ENCODE measurements at places on chromosomes 5 and 9. TPM values are rescaled to one million over a fixed set of nuclear protein-coding genes. Genes with fewer than 3 reads are reported as not detected.

Gene SHISAL2B
- total RNA-seq: 0.51 TPM

- no peak for DNase-seq
Observed at GRCh38 chr9:589723-590122, 251.8 kb upstream of the DMRT1 start.

- DNase-seq: no peak
Observed at GRCh38 chr5:54644226-54644625, 126.7 kb downstream of the SNX18 start.

DNA sequence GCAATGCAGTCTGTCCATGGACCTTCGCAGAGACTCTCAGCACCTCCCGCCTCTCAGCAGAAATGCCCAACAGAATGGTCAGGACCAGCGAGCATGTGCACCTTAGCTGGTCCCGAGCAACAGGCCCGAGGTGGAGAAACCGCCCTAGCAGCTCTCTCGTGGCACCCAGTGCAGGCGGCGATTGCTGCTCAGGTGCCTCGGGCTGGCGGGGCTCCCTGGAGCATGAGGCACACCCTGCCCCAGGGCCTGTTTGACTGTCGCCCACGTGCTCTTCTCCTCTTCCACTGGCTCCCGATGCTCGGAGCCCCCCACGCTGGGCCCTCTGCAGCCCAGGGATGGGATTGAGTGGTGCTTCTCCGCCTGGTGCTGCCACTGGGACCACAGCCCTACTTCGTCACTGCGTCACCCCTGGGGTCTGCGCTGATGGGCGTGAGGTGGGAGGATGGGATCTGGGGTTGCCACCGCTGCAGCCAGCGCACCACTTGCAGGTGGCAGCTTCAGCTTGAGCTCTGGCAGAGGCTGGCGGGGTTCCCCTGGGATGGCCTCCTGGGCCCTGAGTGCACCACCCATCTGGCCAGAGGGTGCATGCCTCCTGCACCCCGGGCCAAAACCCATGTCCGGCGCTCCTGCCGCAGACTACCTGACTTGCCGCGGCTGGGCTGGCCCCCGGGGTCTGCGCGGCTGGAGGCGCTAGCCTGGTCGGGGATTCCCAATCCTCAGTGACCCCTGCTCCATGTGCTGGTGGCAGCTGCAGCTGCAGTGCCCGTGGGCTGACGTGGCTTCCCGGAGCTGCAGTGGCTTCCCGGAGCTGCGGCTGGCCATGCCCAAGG, 244.2 kb downstream of the FOXD4L6 start:
- no peak for DNase-seq

DNA sequence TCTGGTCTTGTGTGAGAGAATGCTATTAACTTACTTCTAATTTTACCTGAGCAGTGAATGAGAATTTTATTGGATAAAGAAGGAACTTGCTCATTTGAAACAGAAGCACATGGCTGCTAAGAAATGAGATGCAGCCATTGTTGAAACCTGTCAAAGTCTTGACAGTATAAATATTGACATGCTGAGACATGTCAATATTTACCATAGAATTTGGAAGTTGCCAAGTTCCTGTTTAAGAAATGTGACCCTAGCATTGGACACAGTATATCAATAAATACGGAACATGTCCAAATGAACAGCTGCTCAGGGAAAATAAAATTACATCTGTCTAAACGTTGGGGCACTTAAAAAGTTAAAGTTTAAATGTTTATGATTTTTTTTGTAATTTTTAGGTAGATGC, 7.8 kb downstream of the XRCC4 start:
- no peak for DNase-seq

- DNase-seq: no peak
Observed at GRCh38 chr9:130895038-130895437, 1.6 kb downstream of the QRFP start.

All from progenitor cell of endocrine pancreas (in vitro differentiated cells).